Hematopoietic multipotent progenitor cell treated with erythropoietin and hydrocortisone succinate and interleukin-3 and kit ligand, for 6 days (in vitro differentiated cells): ENCODE measurements at places on chromosomes 5 and 9.

DNA sequence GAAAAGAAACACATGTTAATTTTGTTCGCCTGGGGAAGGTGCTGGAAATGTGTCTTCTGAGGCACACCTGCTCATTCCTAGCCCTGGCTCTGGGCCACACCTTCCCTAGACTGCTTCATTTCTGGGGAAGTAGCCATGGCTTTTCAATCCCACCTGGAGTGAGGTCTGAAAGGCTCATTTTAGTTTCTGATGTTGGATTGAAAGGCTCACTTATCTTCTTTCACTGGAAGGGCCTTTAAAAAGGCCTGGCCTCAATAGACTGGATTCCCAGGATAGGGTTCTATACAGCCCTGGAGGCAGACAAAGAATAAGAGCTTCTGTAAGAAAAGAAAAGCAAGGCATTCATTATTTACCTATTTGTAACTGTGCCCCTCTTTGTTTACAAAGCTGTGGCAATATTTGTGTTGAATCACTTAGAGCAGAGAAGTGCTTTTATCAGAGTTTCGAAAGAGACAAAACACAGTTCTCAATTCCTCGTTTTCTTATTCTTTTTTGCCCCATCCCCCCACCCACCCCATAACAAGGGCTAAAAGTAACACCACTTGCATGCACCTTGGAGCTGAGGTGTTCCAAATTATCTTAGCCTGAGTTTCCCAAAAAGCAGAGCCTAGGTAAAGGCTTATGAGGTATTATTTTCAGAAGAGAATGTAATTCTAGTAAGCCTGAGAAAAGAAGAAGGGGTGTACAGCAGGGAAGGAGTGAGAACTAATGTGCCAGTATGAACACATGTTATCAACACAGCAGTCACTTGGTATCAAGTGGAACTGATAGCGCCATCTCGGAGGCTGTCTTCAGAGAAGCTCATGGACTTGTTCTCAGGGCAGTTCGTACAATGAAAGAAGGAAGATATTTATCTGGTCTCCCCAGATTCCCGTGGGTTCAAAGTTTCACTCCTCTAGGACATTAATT is 413.1 kb downstream of the KCTD16 start:
- no peak for DNase-seq

GRCh38 chr5:37839407-37840052 is at the start of gene GDNF:
GDNF (minus strand) TSS chr5:37840041; CDS start chr5:37834796, 5,245 bp downstream.
- DNase-seq: peak; percentile 39

GRCh38 chr9:134968011-134968822 is 50.5 kb upstream of the FCN1 start:
- DNase-seq: no peak

- DNase-seq: no peak
Measured at GRCh38 chr5:154892369-154892771, 33.9 kb downstream of the CNOT8 start.

- DNase-seq: no peak
Measured at GRCh38 chr5:57896576-57896975, 414.0 kb upstream of the ACTBL2 start.

- DNase-seq: no peak
Measured at GRCh38 chr9:86925686-86926085, 21.6 kb downstream of the GAS1 start.

- no peak for DNase-seq
Measured at GRCh38 chr5:31894141-31894540, 255.2 kb downstream of the PDZD2 start.

DNA sequence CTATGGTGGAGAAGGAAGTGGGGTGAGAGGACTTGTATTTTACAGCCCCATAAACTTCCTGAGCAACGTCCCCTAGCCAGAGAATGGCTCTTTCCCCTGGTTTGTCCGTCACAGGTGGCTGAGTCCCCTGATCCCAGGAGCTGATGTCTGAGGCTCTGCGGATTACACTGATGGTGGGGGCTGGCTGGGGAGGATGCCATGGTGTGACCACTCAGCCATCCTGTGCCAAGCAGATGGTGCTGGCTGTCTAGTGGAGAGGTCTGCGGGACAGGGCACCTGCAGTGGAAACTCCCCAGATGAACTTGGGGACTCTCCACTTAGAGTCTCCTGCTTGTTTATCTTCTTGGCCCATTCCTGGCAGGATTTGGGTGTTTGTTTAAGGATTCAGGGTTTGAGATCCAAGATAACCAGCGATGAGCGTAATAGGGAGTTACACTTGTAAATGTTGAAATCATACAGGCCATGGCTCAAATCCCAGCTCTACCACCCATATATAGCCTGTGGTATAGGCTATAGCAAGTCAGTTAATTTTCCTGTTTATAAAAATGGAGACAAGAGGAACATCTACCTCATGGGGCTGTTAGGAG is 4.7 kb upstream of the PTGS1 start:
- DNase-seq: no peak

DNA sequence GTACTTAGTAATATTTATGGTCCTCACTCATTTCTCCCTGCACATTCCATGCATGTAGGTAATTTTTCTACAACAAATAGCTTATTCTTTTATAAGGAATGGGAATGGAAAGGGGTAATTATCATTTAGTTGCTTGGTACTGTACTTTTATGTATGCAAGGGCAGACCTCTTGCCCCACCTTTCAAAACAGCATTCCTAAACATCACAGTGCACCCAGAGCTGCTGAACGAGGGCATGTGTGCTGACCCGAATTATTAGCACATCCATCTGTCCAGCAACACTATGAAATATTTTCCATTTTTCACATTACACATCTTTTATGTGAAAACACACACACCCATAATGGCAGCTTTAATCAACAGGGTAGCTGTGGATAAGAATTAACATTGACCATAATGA is 228.6 kb upstream of the ARRDC3 start:
- no peak for DNase-seq

DNA sequence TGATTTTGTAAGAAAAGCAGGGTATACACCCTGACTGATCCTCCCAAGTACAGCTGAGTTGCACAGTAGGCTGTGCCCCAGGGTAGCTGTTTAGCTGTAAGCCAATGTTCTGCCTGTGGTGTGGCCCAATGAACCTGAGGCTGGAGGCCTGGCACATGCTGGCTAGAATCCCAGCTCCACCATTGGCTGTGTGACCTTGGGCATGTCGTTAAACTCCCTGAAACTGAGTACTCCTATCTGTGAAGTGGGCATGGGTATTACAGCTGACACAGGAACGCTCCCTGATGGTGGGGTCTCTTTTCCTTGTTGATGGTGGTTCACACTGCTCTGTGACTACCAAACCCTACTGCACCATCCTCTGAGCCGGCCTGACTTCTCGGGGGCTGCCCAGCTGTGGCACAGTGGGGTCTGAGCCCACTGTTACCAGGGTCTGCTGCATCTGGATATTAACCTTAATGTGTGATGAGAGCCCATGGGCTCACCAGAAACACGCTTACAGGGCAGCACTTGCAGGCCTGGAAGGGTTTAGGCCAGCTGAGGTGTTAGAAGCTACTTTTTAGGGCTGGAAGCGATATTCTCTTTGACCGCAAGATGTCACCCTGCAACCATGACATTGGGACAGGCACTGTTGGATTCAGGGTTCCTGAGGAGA is 7.0 kb upstream of the GADD45G start:
- peak; percentile 81 for DNase-seq
